ENCODE measurements at places on chromosomes 13 and 19. TPM values are rescaled to one million over a fixed set of nuclear protein-coding genes. Genes with fewer than 3 reads are reported as not detected.

SIGLEC6 gene
- total RNA-seq, result not detected

PSG7 gene
- total RNA-seq, result not detected

CEACAM7 gene
- total RNA-seq, result not detected

DNA sequence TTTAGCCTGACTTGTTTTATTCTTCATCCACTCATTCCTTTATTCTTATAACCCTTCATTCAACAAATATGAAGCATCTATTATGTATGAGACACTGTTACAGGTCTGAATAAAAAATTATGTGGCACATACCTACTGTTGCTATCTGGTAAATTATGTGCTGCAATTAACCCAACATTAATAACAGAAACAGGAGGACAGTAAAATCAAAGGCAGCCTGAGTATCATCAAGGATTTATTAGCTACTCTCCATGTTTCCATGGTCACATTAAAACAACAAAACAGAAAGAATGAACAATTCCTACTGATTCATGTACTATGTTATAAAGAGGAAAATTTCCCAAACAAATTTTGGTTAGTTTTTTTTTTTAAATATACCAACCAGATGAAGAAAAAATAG lies 43.9 kb downstream of the RAP2A start:
- no peak for DNase-seq

GRCh38 chr19:28631961-28632360 lies 581.0 kb downstream of the UQCRFS1 start:
- DNase-seq, result no peak

DNA sequence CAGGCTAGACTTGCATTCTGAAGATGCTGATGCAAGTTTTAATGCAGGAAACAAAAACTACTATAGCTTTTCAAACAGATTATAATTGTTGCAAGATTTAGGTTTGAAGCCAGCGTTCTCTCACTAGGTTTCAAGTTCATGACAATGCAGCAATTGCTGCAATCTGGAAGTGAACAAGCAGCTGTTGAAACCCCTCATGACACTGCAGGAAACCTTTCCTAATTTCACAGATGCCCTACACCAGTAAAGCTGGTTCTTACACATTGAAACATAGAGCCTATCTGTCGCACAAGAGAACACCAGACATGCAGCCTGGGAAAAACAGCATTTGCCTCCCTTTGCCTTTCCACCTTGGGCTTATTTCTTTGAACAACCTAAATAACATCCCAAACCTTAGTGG lies 1737.2 kb upstream of the MIR17HG start:
- no peak for DNase-seq

GRCh38 chr19:5969476-5969875 lies 8.5 kb downstream of the RANBP3 start:
- DNase-seq, result no peak

DNA sequence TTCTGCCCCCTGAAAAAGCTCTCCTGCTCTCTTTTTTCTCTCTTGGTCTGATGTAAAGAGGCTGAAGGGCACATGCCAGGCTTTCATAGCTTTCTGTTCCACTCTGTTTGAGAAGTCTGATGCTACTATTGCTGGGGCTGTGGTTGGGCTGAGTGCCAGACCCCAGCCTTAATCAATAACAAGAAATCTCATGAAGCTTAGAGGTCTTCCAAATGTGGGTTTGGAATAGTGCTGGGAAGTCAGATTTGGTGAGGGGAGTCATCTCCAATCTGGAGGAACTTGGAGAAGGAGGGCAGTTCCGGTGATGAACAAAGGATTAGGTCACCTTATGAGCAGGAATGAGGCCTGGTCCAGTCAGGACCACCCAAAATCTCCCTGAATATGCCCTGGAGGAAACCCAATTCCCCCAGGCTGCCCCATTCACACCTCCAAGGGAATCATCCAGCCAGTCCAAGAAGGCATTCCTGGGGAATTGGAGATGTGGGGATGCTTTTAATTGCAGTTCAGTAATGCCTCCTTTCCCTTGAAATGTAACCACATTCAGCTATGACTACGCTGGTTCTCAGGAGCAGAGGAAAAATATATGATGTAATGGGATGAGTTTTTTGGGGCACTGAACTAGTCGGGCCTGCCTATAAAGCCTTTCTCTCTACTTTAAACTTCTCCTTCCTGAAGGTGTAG lies 102.0 kb downstream of the STARD13 start:
- DNase-seq, result no peak

GRCh38 chr13:71218960-71219359 lies 648.0 kb downstream of the DACH1 start:
- DNase-seq, result no peak

- no peak for DNase-seq
Measured at GRCh38 chr13:74438901-74439300, 304.7 kb upstream of the KLF12 start.

DNA sequence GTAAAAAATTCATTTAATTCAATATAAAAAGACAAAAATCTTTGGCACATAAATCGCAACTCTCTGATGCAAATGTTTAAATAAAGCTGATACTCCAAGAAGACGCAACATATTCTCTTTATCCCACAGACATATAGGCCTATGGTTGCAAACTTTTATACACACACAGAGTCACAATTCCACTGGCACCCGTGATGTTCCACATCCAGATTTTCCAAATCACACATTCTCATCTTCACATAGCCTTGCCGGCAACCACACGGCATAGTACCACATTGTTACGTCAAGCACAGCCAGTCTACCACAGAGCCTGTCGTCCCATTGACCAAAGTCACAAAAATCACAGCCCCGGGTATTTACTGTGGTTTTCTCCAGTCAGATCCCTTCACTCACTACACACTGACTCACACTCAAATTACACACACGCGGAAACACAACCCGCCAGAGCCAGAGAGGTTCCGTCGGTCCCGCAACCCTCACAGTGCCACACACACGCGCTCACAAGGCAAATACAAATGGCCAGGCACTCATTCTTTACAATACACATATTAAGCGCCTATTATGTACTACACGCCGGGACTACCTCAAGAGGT lies 546 bp upstream of the ZNF546 start:
- no peak for DNase-seq

- no peak for DNase-seq
Measured at GRCh38 chr19:51903192-51903591, 1.6 kb downstream of the ZNF649 start.

DNA sequence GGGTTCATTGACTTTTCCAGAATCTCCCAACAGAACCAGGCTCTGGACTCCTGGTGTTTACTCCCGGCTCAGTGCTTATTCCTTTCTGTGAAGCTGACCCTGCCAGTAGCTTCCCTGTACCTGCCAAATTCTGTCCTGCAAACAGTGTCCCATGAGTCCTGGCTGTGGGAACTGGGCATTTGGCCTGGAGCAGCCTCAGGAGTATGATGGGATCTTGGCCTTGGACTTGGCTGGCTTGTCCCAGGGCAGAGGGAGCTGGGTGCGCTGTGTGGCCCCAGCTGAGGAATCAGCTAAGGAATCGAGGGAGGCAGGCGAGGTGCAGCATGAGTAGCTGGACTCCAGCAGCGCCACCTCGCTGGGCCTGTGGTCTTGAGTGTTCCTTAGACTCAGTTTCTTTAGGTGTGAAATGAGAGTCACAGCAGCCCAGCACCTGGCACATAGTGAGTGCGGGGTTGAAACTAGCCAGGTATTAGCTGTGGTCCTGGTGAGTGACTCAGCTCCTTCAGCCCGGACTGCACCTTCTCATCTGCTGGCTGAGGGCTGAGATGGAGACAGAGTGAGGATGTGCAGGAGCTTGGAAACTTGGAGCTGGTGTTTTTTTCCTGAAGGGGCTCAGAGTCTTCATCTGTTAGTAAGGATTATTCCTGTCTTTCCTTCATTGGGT lies 10.4 kb downstream of the CLASRP start:
- DNase-seq, result no peak
